ENCODE measurements at places on chromosomes 2 and 18.

DNA sequence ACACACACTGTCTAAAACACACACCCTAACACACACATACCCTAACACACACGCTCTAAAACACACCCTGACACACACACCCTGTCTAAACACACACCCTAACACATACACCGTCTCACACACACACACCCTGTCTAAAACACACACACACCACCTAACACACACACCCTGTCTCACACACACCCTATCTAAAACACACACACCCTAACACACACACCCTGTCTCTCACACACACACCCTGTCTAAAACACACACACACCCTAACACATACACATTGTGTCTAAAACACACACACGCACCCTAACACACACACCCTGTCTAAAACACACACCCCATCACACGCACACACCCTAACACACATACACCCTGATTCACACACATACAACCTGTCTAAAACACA is 54.1 kb downstream of the HDAC4 start:
- no peak for DNase-seq

- no peak for DNase-seq
These were observed 37.8 kb upstream of the TMEM18 start for GRCh38 chr2:715038-715437.

DNA sequence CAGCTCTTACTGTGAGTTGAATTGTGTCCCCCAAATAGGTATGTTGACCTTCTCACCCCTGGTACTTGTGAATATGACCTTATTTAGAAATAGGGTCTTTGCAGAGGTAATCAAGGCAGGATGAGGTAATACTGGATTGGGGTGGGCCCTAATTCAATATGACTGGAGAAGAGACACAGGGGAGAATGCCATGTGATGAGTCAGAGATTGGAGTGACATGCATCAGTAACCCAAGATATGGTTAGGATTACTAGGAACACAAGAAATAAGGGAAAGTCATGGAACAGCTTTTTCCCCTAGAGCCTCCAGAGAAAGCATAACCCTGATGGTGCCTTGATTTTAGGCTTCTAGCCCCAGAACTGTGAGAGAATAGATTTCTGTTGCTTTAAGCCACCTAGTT is 37.0 kb upstream of the ATP5MC3 start:
- DNase-seq: no peak

DNA sequence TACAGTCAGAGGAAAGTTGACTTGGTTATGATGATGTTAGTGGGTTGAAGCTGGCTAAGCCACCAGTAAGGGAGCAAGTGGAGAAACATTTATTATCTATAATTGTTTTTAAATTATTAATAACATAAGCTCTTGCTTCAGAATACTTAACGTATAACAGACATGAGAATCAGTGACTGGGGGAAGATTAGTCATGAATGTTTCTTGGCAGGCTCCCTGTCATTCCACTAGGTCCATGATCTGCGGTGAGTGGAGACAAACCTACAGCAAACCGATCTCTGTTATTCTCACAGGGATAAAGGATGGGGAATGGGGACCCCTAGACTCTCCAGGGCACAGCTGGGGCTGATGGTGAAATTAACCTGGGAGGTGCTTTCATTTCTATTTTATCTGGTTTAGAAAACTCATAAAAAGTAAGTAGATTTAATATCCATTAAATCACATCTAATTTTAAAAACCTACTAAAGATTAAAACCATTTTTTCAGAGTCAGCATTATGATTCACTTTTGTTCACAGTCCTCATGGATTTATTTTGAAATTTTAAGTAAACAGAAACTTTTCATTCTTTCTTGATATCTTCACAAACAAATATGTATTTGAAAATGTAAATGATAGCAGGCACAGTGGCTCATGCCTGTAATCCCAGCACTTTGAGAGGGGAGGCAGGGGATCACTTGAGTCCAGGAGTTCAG is 420.3 kb downstream of the PTPRM start:
- DNase-seq: no peak

DNA sequence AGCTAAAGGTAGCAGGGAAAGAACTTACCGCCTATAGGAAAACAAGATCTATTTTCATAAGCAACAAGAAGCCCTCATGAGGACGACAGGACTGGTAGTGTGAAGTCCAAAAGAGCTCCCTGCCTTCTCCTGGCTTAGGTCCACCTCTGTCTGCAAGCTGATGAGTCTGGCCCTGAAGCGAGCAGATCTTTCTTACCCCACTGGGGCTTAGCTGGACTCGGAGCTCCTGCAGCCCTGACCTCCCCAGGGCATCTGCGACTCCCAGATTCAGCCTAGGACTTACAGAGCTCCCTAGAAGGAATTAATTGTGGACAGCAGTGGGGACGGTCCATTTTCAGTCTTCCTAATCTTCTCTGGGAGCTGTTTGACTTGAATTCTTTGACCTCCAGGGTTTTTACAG is 53.7 kb downstream of the MCFD2 start:
- no peak for DNase-seq

GRCh38 chr18:66638856-66639629 is 35.2 kb upstream of the CDH19 start:
- no peak for DNase-seq

DNA sequence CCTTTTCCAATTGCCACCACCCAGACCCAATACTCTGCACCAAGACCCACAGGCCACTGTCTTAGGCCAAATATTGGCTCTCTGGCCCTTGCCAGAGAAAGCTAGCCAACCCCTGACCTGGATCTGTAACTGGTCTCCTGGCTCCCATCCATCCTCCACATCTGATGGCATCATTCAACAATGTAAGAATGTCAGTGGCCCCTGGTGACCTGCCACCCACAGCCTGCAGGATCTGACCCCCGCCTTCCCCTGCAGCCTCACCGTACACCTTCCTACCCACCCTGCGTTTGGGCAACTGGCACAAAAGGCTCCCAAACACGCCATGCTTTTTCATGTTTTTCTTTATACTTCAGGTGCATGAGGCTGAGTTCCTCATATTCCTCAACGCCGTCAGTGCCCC is 60.0 kb upstream of the ASAP2 start:
- DNase-seq: no peak

DNA sequence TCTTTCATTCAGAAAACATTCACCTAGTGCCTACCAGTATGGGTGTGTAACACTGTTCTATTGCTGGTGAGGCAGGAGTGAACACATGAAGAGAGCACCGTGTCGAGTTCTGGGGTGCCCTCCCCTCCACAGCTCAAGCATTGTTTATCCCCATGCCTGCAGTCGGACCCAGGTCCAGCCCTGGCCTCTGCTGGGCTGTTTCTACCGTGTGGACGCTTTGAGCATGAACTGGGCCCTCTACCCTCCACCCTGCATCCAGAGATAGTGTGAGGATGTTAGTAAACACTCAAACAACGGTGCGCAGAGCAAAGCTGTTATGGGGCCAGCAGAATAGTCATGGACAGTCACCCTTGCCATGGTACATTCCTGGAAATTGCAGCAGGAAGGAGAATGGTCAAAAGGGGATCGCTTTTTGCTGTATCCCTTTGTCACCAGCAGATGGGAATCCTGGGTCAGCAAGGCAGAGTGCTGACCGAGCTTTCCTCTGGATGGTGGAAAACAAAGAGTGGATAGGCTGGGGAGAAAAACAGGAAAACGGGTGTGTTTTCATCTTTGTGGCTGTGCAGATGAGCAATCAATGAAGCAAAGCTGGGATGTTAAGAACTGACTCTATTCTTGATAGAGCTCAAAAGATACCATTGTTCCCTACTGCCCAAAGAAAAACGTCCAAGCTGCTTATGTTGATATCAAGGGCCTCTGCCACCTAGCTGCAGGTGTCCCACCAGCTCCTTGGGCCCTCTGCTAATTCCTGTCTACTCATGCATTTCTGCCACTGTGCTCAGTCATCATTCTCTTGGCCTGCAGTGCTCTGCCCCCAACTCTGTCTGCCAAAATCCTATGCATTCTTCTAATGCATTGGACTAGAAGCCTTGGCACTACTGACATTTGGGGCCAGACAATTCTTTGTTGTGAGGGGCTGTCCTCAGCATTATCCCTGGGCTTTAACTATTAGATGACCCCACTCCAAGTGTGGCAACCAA is 38.7 kb downstream of the REEP1 start:
- DNase-seq: no peak

DNA sequence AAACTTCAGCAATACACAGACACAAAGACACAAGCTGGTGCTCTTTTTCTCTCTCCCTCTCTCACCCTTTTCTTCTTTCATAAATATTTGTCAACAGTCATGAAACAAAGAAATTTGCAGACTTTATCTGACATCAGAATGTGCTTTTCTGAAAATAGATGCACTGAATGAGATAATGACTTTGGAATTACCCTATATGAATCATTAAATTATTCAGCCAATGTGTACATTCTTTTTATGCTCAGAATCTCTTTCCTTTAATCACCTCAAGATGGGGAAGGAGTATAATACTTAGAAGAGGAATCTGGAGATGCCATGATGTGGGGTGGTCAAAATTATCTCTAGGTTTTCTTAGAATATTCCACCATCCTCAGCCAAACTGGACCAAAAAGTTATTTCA is 289.9 kb downstream of the LRRTM1 start:
- DNase-seq: no peak

- no peak for DNase-seq
These were observed 131.4 kb downstream of the ACOXL start for GRCh38 chr2:110863726-110864125.

DNA sequence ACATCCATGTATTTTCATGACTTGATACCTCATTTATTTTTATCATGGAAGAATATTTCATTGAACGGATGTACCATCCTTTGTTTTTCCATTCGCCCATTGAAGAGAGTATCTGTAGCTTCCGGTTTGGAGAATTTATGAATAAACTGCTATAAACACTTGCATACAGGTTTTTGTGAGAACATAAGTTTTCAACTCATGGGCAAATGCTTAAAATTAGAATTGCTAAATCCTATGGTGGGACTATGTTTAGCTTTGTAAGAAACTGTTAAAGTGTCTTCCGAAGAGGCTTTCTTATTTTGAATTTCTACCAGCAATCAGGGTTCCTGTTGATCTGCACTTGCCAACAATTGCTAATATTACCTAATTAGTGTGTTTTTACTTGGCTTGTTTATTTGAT is 938.9 kb downstream of the TDRD15 start:
- no peak for DNase-seq

GRCh38 chr2:213021971-213022899 is 129.2 kb downstream of the IKZF2 start:
- no peak for DNase-seq

GRCh38 chr18:5603153-5603552 is 59.4 kb upstream of the EPB41L3 start:
- DNase-seq: no peak

DNA sequence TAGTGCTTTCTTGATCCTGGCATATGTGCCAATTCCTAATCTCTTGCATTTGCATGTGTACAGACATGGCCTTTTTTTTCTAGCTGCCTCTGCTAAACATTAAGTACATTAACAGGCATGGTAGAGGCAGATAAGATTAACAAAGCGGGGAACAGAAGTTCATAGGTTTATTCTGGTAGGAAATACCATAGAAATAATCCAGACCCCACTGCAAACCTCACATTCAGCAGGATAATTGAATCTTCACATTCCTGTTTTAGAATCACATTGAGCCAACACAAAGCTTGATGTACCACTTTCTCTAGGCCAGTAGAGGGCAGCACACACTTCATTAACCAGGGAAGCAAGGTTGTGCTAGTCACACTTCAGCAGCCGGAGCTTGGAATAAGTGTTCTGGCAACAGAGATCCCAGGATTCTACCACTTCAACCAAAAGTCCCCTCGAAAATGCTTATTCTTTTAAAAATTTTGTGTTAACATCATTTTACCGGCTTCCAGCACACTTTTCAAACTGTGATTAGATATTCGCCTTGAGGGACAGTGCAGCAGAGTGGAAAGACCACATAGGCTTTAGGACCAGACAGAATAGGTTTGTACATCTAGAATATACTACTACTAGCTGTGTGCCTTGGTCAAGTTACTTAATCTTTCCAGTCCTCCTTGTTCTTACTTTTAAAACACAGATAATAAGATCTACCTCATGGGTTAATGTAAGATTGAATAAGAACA is 420.2 kb upstream of the CHST9 start:
- no peak for DNase-seq

- DNase-seq: no peak
These were observed 93.4 kb upstream of the SIX2 start for GRCh38 chr2:45102579-45103117.

DNA sequence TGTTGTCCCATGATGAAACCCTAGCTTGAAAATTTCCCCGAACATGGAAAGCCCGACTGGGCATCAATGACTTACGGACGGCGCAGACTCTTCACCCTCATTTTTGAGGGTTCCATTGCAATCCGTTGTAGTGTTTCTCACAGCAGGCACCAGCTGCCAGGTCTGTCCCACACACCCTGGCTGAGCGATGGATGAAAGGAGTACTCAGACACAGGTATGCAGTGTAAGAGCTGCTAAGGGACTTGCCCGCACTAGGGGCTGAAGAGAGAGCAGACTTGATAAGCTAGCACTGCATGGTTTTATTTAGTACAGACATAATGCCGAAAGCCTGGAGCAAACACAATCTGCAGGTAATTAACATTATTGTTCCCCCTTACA is 15.8 kb downstream of the DYNAP start:
- no peak for DNase-seq

- no peak for DNase-seq
These were observed 61.1 kb downstream of the ANTXR1 start for GRCh38 chr2:69073928-69074570.

GRCh38 chr2:164014791-164015190 is 279.0 kb upstream of the FIGN start:
- DNase-seq: no peak

DNA sequence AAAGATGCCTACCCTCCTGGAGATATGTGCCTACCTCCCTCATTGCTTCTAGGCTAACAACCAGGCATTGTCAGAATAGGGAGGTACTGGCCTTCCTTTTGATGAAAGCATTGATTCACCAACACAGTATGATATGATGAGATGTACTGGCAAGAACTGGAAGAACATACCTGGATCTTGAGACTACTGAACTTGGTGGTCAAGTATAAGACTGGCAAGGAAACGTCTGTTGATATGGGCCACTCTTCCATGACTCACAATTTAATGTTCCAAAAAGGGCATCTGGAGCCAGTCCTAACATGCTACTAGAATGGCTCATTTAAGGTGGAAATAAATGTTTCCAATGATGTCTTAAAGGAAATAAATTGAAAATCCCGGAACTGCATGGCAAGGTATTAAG is 18.1 kb downstream of the DTNB start:
- DNase-seq: no peak

- no peak for DNase-seq
These were observed 255.7 kb downstream of the CELF4 start for GRCh38 chr18:37309861-37310260.

DNA sequence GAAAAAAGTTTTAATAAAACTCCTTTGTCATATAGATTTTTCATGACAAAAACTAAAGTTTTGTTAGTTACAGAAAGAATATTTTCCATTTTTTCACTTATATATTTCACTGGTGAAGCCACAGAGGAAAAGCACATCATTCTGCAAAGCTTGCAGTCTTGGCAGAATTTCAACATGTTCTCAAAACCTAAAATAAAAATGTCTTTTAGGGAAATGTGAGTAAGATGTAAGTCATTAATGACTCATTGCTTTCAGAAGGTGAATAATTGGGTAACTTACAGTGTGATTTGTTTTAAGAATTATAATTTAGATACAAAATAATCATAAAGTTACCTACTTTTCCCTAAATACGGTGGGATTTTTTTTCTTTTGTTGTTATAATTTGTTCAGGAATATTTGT is 43.4 kb upstream of the TNFRSF11A start:
- no peak for DNase-seq

GRCh38 chr2:88827821-88828220 is 136.3 kb downstream of the RPIA start:
- DNase-seq: no peak

GRCh38 chr18:32175265-32175664 is 14.6 kb upstream of the MEP1B start:
- no peak for DNase-seq

- DNase-seq: no peak
These were observed 548.6 kb upstream of the ZEB2 start for GRCh38 chr2:145068509-145068908.
